ENCODE measurements at places on chromosomes 3 and 15.
A peak's percentile ranks its signal among the peaks of the same experiment; 100 is the strongest.

DNA sequence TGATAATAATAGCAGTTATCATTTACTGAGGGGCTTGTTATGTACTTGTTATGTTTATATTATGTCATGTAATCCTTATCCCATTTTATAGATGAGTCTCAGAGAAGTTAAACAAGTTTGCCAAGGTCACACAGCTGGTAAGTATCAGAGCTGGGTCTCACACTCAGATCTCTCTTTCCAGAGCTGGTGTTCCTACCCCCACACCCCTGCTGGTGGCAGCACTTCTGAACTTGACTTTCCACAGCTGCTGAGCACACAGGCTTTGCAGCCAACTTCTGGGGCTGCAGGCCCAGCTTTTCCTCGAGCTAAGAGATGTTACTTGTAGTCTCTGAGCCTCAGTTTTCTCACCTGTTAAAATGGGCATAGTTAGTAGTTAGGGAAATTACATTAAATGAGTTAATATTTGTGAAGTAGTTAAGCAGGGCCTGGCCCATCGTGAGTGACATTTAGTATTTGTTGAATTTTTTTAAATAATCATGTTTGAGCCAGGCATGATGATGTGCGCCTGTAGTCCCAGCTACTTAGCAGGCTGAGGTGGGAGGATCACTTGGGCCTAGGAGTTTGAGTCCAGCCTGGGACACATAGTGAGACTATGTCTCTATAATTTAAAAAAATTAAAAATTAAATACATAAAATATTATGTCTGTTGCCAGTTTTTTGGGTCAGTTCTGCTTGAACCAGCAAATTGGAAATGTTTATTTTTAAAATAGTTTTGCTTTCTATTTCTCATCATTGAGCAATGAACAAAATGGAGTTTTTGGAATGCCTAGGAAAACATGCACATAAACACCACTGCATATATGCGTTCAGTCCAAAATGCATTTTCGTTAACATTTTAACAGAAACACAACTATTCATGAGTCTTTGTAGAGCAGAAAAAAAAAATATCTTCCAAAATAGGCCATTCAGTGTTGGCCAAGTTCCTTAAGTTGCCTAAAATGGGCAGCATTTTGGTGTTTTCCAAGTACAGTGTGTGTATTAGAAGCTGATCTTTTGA lies 87.3 kb downstream of the SMAD6 start:
- peak; percentile 48 for DNase-seq

GRCh38 chr3:51361746-51362145 lies 23.3 kb upstream of the MANF start:
- no peak for DNase-seq

- no peak for DNase-seq
These were observed 70.8 kb downstream of the USP13 start for GRCh38 chr3:179723617-179724016.

DNA sequence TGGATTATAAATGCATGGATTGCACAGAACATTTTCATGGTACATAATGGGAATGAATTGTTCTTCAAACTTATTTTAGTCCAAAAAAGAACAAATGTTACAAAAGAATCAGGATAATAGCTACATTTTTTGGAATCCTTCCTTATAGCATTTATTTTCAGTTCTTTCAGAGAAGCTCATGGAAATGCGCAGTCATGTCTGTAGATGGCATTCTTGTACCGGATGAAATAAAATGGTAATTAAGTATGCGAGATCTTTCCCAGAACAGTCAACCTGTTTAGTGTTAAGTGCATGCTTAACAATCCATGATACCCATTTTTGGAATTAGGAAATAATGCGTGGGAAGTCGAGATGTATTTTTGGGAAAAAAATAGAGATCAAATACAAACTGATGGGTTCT lies 38.2 kb upstream of the GOLGA8B start:
- DNase-seq, result no peak

- DNase-seq, result no peak
These were observed 27.6 kb downstream of the HDAC11 start for GRCh38 chr3:13507570-13508339.

DNA sequence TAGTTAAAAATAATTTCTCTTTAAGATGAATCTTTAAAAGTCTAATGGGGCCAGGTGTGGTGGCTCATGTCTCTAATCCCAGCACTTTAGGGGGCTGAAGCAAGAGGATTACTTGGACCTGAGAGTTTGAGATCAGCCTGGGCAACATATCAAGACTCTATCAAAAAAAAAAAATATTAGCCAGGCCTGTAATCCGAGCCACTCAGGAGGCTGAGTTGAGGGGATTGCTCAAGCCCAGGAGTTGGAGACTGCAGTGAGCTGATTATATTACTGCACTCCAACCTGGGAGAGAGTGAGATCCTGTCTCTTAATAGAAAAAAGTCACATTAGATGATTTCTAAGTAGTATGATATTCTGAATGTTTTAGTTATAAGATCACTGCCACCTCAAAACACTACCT lies 322.0 kb upstream of the MANF start:
- no peak for DNase-seq

- DNase-seq, result no peak
These were observed 4.5 kb upstream of the ZXDC start for GRCh38 chr3:126480206-126480605.

DNA sequence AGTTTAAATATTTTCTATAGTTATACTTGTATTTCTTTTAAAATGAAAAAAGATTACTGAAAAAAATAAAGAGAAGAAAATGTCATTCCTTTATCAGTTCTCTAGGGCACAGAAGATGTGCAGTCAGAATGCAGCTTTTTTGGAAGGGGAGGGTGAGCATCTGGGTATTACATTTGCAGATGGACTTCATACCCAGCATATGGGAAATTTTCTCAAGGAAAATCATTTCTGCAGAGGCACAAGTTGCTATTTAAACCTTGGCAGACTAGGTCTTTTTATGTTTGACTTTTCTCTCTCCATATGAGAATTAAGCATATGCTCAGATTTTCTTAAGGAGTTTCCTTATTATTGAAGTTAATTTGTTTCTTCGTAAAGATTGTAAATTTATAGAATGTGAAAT lies 39.5 kb upstream of the ZNF385D start:
- no peak for DNase-seq

DNA sequence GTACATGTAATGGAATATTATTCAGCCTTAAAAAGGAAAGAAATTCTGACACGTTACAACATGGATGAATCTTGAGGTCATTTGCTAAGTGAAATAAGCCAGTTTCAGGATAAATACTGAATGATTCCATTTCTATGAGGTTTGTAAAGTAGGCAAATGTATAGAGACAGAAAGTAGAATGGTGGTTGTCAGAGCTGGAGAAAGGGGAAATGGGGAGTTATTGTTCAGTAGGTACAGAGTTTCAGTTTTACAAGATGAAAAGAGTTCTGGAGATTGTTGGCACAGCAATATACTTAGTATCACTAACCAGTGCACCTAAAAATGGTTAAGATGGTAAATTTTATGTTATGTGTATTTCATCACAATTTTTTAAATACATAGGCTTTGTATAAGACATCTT lies 60.6 kb downstream of the USP8 start:
- DNase-seq, result no peak

DNA sequence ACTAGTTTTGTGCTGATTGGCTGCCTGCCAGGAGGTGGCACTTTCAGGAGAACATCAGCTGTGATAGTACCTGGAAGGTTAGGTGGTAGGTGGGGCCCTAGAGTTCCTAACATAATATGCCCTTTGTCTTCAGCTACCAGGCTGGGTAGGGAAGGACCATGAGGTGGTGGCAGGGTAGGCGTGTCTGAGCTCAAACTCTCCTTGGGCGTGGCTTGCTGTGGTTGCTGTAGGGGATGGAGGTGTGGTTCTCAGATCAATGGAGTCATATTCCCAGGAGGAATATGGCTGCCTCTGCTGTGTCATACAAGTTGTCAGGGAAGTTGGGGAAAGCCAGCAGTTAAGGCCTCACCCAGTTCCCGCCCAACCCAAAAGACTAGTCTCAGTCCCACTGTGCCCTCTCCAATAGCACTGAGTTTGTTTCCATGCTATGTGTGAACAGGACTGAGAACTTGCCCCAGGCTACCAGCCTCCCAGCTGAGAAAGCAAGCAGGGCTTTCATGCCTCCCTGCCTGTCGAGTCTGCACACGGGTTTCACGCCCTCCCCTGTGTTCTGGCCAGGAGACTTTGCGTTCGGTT lies 107.7 kb downstream of the CHCHD4 start:
- no peak for DNase-seq

DNA sequence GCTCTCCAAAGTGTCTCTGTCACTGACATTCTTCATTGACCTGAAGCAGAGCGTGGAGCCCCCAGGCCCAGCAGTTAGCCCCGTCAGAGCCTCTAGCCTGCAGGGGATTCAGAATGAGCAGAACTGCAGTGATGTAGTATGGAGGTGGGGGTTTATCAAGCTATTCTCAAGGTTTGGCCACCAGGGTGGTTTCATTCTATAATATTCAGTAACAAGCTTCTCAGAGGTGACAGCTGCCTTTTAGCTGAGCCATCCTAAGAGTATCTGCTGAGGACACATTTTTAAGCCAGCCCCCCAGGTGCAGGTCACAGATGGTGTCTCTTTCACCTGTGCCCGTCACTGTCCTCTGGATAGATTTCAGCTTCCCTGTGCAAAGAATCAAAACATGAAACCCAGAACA lies 31.9 kb downstream of the CMTM7 start:
- DNase-seq, result no peak

GRCh38 chr3:58287354-58287753 lies 18.7 kb upstream of the RPP14 start:
- DNase-seq, result no peak

- peak; percentile 85 for DNase-seq
These were observed 1.0 kb upstream of the ATP1B3 start for GRCh38 chr3:141875374-141875892.

GRCh38 chr15:71391421-71392088 lies 276.3 kb downstream of the THSD4 start:
- peak; percentile 76 for DNase-seq

All from body of pancreas (tissue), 4 donors.